ENCODE measurements at places on chromosomes 1 and 21.
A peak's percentile ranks its signal among the peaks of the same experiment; 100 is the strongest.

GRCh38 chr1:156152628-156153027 is 757 bp upstream of the SEMA4A start:
- peaks cover 67% of the 10 kb centered on the region for H3K4me1 ChIP-seq
- DNase-seq = no peak
- H3K4me3 ChIP-seq = no peak overlapping the region
- peaks cover 6% of the 10 kb centered on the region for H3K36me3 ChIP-seq
- no peak overlapping the region for H3K27ac ChIP-seq

DNA sequence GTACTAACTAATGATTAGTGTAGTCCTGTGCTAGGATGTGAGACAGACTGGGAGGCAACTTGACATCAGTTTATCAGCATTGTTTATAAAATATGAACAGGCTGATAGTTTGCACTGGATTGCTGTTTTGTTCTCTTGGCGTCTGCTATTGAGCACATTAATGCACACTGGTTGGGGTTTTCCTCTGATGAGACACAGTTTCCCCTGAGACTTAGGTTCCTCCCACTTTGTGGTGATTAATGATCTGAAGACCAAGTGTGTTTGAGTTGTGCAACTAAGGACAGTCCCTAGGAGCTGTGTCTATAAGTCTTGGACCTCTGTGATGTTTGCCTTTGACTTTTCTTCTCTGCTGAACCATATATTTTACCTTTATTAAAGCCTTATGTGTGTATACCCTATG is 1015.4 kb downstream of the AMY1C start:
- H3K36me3 ChIP-seq = no peaks in the 10 kb centered on the region
- no peak overlapping the region for H3K4me3 ChIP-seq
- no peaks in the 10 kb centered on the region for H3K4me1 ChIP-seq
- no peak overlapping the region for H3K27ac ChIP-seq
- H3K27me3 ChIP-seq = no peaks in the 10 kb centered on the region
- no peak for DNase-seq

GRCh38 chr21:15870819-15871218 is 141.0 kb downstream of the USP25 start:
- H3K4me1 ChIP-seq = no peaks in the 10 kb centered on the region
- H3K36me3 ChIP-seq = peaks cover 44% of the 10 kb centered on the region
- H3K27ac ChIP-seq = no peak overlapping the region

DNA sequence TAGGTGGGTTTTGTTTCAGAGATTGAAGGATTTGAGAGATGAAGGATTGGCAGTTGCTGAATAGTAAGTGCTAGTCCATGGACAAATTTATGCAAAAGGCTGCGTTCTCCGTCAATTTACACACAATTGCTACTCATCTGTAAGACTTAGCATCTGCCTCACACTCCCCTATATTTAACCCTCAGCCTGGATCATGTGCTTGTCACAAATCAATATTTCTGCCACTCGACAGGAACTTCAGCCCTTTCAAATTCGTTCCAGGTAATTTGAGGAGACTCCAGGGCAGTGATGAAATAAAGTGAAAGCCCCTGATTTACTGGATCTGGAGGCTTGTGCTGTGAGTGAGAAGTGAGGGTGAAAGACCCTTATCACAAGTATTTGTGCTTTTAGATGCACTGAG is 105.6 kb upstream of the UBE2U start:
- peaks cover 6% of the 10 kb centered on the region for H3K27me3 ChIP-seq
- no peaks in the 10 kb centered on the region for H3K4me1 ChIP-seq
- H3K27ac ChIP-seq = no peak overlapping the region
- H3K4me3 ChIP-seq = no peak overlapping the region
- no peak for DNase-seq

- H3K27ac ChIP-seq = no peak overlapping the region
- no peak overlapping the region for H3K4me3 ChIP-seq
- no peak for DNase-seq
- no peaks in the 10 kb centered on the region for H3K36me3 ChIP-seq
- no peaks in the 10 kb centered on the region for H3K27me3 ChIP-seq
- peaks cover 3% of the 10 kb centered on the region for H3K4me1 ChIP-seq
Observed at GRCh38 chr1:59499273-59499942, 202.5 kb downstream of the FGGY start.

DNA sequence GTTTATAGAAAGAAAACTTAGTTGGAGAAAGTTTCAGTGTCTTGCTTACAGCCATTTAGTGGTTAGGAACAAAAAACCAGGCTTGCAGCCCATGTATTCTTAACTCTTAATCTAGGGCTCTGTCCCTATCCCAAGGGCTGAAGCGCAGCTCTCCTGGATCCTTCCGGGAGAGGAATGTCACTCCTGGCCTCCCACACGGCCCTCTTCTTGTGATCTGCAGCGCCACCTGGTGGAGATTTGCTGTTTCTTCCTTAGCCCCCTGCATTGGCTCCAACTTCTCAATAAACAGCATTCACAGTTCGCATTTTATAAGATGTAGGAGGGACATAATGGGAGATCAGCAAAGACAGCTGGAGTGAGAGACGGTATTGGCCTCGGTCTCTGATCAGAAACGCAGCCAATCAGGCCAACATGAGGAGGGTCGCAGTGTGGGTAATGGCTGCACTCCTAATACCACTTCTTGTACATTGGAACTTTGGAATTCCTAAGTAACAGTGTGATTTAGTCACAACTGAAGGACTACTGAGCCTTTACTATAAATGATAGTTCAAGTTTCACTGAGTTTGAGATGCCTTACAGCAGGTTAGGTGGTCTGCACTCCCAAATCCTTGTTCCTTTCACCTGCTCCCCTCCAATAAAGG is 283.4 kb downstream of the ASTN1 start:
- no peaks in the 10 kb centered on the region for H3K27me3 ChIP-seq
- DNase-seq = peak; percentile 55
- H3K36me3 ChIP-seq = no peaks in the 10 kb centered on the region
- no peak overlapping the region for H3K27ac ChIP-seq
- H3K4me1 ChIP-seq = no peaks in the 10 kb centered on the region
- H3K4me3 ChIP-seq = no peak overlapping the region

DNA sequence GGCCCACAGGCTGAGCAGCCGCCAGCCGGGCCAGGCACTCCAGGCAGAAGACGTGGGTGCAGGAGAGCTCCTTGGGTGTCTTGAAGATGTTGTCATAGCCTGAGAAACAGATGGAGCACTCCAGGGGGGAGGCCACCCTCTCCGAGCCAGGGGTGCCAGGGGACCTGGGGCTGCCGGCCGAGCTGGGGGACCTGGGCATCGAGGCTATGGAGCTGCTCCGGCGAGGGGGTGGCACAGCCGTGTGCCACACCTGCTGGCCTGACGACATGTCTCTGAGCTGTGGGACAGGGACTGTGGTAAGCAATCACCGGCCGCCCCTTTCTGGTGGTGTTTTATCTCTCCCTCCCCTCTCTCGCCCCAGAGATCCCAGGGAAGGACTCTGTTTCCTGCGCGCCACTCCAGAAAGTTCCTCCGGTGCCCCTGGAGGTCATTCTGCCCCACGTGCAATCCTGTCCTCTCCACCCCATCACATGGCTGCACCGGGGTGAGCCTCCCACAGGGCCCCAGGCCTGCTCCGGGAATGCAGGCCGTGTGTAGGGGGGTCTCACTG is 1.7 kb downstream of the RNF223 start:
- no peak overlapping the region for H3K27ac ChIP-seq
- H3K4me3 ChIP-seq = no peak overlapping the region
- no peaks in the 10 kb centered on the region for H3K36me3 ChIP-seq
- H3K27me3 ChIP-seq = no peaks in the 10 kb centered on the region
- peaks cover 3% of the 10 kb centered on the region for H3K4me1 ChIP-seq

GRCh38 chr1:48263041-48263440 is 40.5 kb downstream of the SLC5A9 start:
- H3K4me3 ChIP-seq = no peak overlapping the region
- H3K27ac ChIP-seq = no peak overlapping the region
- no peaks in the 10 kb centered on the region for H3K36me3 ChIP-seq
- DNase-seq = no peak

- peak overlapping the region; percentile 65 for H3K27ac ChIP-seq
- peak overlapping the region; percentile 0 for H3K4me3 ChIP-seq
- peaks cover 39% of the 10 kb centered on the region for H3K4me1 ChIP-seq
- peaks cover 24% of the 10 kb centered on the region for H3K36me3 ChIP-seq
- no peak for DNase-seq
- no peaks in the 10 kb centered on the region for H3K27me3 ChIP-seq
Observed at GRCh38 chr1:175237389-175237788, 44.8 kb upstream of the KIAA0040 start.

GRCh38 chr21:34519016-34519415 is 7.0 kb upstream of the KCNE1 start:
- H3K4me1 ChIP-seq = peaks cover 15% of the 10 kb centered on the region
- H3K4me3 ChIP-seq = no peak overlapping the region
- H3K27ac ChIP-seq = no peak overlapping the region

DNA sequence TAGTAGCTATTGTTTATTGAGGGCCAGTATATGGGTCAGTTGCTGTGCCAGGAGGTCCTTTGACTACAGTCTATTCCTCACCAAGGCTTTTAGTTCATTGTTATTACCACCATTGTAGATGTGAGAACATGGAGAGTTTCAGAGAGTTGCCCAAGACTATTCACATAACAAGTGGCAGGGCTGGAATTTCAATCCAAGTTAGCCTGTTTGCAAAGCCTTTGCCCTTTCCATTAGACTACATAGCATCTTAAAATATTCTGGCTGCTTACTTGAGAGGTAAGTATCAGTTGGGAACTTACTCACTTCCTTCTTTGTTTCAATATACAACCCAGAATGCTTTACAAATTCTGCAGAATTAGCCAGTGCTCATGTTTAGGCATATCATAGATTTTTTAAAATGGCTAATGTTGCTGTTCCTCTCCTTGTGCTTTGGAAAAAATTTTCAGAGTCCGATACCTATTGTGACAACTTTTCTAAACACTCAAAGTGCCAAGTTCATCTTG is 141.2 kb downstream of the FGGY start:
- H3K27me3 ChIP-seq = no peaks in the 10 kb centered on the region
- no peak overlapping the region for H3K4me3 ChIP-seq
- no peak overlapping the region for H3K27ac ChIP-seq
- H3K36me3 ChIP-seq = no peaks in the 10 kb centered on the region

DNA sequence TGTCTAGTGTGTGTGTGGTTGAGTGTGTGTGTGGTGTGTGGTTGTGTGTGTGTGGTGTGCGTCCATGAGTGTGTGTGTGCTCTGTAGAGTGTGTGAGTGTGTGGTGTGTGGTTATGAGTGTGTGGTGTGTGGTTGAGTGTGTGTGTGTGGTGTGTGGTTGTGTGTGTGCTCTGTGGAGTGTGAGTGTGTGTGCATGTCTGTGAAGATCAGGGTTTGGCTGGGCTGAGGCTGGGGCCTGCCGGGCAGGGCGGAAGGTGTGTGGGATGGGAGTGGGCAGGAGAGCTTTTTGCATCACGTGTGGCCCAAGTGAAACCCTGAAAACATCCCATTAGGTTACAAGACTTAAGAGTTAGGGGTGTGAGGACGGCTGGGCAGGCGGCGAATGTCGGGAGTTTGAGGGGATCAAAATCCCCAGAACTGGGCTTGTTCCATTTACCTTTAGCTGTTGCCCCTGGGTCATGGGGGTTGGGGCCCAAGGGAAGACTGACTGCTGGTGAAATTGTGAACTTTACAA is 2.9 kb upstream of the FCMR start:
- no peaks in the 10 kb centered on the region for H3K27me3 ChIP-seq
- no peak overlapping the region for H3K27ac ChIP-seq
- peaks cover 26% of the 10 kb centered on the region for H3K4me1 ChIP-seq

- no peak overlapping the region for H3K4me3 ChIP-seq
- H3K4me1 ChIP-seq = no peaks in the 10 kb centered on the region
- no peak for DNase-seq
- peaks cover 8% of the 10 kb centered on the region for H3K27me3 ChIP-seq
Observed at GRCh38 chr1:4650481-4650880, 3.9 kb upstream of the AJAP1 start.

DNA sequence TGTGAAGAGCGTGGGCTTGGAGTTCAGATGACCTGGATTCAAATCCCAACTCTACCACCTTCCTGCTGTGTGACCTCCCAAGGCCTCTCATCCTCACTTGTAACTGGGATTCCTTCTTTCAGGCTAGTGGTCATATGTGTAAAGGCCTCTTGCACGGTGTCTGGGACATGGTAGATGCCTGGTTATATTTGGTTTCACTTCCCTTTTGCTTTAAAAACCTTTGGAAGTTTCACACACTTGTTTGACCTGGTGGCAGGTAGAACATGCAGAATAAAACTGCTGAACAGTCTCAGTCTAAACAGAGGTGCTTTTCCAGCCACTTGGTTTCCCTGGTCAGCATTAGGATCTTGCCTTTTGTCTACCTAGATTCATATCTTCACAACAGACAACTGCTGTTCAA is 37.0 kb upstream of the RCAN3 start:
- DNase-seq = no peak
- H3K36me3 ChIP-seq = peaks cover 78% of the 10 kb centered on the region
- no peaks in the 10 kb centered on the region for H3K27me3 ChIP-seq
- no peak overlapping the region for H3K27ac ChIP-seq

DNA sequence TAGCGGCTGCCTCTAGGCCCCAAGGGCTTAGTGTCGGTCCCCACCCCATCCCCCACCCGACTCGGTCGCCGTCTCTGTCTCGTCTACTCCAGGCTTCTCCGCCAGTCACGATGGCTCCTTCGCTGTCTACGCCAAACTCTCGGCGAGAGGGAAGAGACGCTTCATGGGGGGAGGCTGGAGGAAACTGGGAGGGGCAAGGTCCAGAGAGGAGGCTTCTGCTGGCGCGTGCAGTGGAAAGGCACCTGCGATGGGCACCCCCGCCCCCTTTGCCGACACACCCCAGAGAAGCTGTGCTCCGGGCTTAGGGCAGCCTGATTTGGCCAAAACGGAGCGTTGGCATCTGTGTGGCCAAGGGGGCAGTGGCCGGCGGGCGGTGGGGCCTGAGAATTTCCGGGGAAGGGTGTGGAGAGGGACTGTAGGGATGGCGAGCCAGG is 1.2 kb upstream of the CSMD2 start:
- no peak overlapping the region for H3K4me3 ChIP-seq
- peaks cover 8% of the 10 kb centered on the region for H3K4me1 ChIP-seq
- no peak overlapping the region for H3K27ac ChIP-seq
- H3K27me3 ChIP-seq = peaks cover 79% of the 10 kb centered on the region
- peaks cover 5% of the 10 kb centered on the region for H3K36me3 ChIP-seq
- DNase-seq = no peak

DNA sequence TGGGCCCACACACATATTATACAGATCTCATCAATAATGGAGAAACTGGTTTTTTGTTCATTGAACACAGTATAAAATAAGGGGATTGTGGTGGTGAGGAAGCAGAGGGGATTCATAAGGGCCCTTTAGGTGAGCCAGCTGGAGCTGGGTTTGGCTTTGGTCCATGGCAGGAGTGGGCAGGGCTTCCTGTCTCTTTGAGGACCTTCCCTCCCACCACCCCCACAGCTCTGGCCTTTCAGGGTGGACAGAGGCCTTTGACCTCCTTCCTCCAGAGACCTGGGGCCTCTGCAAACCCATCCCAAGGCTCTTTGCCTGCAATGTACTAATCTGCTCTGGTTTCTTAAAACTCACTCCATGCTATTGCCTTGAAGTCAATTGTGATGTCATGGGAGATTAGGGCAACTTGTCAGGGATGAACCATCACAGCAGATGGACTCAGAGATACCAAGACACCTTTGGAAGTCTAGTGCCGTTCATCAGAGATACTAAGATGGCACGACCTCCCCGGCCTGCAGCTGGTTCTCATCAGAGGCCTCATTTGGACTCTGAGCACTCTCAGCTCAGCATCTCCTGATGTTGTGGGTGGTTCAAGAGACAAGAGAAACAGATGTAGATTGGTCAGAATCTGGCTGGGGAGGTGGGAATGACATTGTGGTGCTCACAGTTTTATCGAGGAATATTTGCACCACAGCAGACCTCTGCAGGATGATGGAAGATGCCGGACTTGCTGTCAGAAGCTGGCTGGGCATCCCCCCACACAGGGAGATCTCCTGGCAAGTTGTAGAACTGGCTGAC is 37.9 kb downstream of the LHX4 start:
- H3K36me3 ChIP-seq = no peaks in the 10 kb centered on the region
- no peak for DNase-seq
- no peak overlapping the region for H3K27ac ChIP-seq
- H3K4me3 ChIP-seq = no peak overlapping the region
- H3K27me3 ChIP-seq = no peaks in the 10 kb centered on the region

Data from activated CD4-positive, alpha-beta T cell treated with anti-CD3 and anti-CD28 coated beads, Interleukin-2, amount 10 ng/mL, durations not matched to agents 7 days and 5 days (primary cell).